ENCODE measurements at places on chromosomes 6 and 20. TPM values are rescaled to one million over a fixed set of nuclear protein-coding genes. Genes with fewer than 3 reads are reported as not detected.

The GPX5 gene
- not detected for total RNA-seq

The EPM2A gene
- 6.2 TPM for total RNA-seq

The NFKBIL1 gene
- total RNA-seq: 21.0 TPM

The BTN2A1 gene
- total RNA-seq: 50.8 TPM

The BTNL2 gene
- total RNA-seq: not detected

The ARFGEF2 gene
- 21.9 TPM for total RNA-seq

The CYP24A1 gene
- not detected for total RNA-seq

The DYNLT2 gene
- total RNA-seq: 0.68 TPM

The RHAG gene
- not detected for total RNA-seq

The SLC32A1 gene
- not detected for total RNA-seq

GRCh38 chr6:1365686-1366085, 23.7 kb upstream of the FOXF2 start:
- no peak for DNase-seq

GRCh38 chr6:143449714-143450452, 612 bp downstream of the ADAT2 start:
- no peak for DNase-seq

DNA sequence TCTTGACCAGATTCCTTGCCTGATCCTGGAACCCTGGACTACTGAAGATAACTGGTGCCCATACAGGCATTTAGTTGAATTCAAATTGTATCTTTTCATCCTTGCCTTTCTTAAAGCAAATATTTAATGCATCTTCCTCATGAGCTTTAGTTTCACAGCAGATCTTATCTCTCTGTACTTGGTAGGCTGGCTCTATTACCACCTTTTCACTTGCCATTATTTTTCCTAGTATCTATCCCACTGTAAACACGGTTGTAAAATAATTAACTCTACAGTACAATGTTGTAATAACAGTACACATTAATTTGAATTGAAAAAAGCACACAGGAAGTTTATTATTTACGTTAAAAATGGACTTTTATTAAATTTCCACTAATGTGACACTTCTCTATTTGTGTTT, 1286.9 kb downstream of the GRIK2 start:
- DNase-seq: no peak

GRCh38 chr6:20044883-20045282, 167.4 kb downstream of the MBOAT1 start:
- DNase-seq: no peak

DNA sequence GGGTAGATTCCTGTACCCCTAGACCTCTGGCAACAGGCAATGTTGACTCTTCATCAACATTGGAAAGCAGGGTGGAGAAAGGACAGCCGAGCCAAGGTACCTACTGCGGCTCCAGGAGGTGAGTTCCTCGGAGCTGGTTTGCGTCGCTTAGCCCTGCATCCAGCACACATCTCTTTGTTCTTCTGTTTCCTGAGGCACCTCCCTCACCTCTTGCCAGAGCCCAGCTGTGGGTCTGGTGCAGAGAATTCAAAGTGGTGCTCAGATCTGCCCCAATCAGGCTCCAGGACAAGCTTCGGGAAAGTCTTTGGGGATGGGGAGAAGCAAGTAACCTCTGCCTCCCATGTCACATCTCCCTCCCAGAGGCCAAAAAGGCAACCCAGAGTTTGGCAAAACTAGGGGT, 2.2 kb downstream of the KCNG1 start:
- DNase-seq: no peak

DNA sequence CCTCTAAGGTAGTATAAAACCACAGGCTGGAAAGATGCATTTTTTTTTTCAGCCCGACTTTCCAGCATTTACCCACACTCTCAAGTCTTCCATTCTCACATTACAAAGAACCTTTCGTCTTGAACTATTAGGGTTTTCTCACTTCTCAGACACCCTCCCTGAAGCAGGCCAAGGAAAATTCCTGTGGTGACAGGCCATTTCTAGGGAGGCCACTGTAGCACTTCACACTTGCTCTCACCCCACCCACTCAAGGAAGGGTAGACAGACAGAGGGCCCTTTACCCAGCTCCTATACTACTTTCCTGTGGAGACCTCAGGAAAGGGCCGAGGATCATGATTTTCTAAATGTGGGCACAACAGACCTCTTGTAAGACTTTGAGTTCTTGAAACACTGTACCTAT, 27.7 kb downstream of the KCNS1 start:
- no peak for DNase-seq

DNA sequence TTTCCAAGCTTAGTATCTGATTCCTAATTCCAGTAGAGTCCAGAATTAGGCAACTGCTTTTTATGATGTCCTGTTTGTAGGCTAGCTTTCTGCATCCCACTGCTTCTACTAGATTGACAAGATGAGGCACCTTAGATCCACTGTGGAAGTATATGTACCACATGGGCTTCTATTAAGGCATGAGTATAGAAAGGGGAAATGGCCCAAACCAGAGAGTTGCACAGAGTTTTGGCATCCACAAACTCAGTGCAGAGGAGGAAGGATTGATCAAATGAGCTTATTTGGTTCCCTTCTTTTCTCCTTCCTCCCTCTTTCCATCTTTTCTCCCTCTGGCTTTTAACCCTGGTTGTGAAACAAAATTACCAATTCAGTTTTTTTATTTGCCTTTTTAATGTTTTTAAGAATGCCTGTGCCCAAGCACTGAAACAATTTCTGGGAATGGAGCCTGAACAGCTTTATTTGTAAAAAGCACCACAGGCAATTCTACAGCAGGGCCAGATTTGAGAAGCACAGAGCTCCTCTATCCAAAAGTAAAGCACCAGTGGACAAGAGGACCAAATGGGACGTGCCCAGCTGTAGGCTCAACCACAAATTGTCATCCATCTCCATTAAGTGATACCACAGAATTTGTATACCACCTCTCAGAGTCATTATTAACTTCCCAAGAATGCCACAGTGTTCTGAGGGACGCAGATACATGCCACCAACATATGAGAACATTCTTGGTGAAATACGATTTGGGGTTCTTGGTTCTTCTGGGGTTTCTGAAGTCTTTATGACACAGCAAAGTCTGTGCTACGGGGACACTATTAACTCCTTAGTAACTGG, 969.1 kb downstream of the KIF16B start:
- DNase-seq: no peak

DNA sequence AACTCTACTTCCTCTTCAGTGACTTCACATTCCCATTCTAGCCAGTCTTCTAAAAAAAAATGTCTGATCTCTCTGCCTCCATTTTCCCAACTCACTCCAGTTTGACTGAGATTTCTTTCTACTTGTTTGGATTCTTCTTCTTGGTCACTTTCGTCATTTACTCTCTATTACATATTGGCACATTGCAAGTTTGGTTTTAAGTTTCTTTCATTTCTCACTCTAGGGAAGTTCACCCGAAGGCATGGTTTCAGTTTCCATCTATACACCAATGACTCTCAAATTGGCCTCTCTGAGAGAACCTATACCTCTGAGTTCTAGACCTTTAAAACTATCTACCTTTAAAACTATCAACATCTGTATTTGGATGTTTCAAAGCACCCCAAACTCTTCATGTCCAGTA, 51.3 kb downstream of the CD109 start:
- DNase-seq: no peak

DNA sequence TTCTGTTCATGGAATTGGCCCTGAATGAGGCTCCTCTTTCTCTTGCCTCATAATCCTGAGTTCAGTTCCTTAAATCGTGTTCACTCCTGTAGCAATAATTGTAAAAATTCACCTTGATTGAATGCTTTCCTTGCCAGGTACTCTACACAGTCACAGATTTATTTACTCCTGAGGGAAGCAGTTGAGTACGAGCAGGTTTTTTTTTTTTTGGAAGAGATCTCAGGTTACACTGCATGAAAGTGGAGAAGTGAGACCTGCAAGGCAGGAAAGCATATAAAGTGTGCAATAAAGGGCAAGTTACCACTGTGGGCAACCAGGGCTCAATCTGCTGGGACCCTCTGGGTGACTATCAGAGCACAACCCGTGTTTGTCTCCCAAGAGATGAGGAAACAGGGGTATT, 93.0 kb upstream of the DOK5 start:
- DNase-seq: no peak

- DNase-seq: no peak
These were observed 18.2 kb upstream of the ECI2 start for GRCh38 chr6:4153514-4153985.

- DNase-seq: no peak
These were observed 13.3 kb upstream of the IL20RA start for GRCh38 chr6:137058037-137058436.

- DNase-seq: no peak
These were observed 11.6 kb downstream of the SNHG17 start for GRCh38 chr20:38423541-38423940.

DNA sequence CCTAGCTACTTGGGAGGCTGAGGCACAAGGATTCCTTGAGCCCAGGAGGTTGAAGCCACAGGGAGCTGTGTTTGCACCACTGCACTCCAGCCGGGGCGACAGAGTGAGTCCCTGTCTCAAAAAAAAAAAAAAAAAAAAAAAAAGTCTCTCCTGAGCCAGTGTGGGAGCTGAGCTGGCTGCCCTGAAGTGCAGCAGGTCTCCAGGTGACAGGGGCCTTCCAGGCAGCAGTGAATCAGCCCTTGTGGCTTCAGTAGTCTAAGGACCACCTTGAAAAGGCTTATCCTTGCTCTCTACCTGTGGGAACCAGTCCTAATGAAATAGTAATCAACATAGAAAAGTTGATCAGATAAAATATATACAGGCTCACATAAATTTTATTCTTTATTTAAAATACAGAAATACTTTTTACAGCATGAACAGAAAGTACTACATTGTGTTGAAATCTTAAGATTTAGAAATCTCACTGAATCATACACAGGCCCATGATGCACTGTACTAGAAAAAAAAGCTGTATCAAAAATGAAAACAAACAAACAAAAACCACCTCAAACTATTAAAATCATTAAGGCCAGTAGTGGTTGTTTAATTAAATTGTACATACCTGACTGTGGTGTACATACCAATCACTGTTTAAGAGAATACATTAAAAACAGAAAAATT, 128.9 kb downstream of the SCML4 start:
- DNase-seq: no peak

DNA sequence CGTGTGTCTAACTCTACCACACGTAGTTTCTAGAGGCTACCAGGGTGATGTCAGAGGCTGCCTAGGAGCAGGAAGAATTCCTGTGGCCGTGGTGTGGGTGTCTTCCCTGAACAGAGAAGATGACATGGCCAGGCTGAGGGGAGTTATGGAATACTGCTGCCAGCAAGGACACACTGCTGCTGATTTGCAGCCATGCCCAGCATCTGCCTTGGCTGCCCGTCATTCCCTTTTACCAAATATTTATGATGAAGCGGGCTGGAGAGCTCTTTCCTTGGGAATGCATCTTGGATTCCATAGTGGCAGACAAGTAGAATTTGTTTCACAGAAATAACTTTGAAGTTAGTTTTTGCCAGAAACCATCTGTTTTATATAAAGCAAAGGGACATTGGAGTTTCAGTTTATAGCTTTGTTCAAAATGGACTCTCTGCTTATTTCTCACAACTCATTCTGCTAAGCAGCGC, 80.8 kb upstream of the VSTM2L start:
- DNase-seq: peak; percentile 88

DNA sequence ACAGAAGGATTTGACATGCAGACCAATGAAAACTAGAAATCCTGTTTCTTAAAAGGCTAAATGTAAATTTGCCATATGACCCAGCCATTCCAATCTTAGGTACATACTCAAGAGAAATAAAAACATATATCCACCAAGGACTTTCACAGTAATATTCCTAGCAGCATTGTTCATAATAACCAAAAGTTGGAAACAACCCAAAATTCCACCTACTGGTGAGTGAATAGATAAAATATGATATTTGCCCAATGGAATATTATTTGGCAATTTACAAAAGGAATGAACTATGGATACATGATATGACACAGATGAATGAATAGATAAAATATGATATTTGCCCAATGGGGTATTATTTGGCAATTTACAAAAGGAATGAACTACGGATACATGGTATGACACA, 22.7 kb downstream of the MTCL3 start:
- DNase-seq: no peak

GRCh38 chr6:140711019-140711613, 1336.7 kb upstream of the CITED2 start:
- DNase-seq: no peak

DNA sequence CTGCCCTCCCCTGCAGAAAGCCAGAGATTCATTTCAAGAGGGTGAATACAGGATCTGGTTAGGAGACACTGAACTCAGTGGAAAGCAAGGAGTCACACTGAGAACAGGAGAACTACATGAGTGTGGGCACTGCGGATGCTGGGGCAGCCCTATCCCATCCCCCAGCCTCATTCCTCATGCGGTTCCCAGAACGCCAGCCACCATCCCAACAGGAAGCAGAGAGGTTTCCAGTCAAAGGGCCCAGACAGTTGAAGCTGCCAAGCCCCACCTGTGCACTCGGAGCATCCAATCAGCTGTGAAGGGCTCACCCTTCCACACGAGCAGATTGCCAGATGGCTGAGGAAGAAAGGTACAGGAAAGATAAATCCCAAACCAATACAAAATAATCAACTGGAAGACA, 50.7 kb upstream of the PRND start:
- no peak for DNase-seq

GRCh38 chr6:163415620-163416556, 1.4 kb downstream of the QKI start:
- DNase-seq: peak; percentile 63

DNA sequence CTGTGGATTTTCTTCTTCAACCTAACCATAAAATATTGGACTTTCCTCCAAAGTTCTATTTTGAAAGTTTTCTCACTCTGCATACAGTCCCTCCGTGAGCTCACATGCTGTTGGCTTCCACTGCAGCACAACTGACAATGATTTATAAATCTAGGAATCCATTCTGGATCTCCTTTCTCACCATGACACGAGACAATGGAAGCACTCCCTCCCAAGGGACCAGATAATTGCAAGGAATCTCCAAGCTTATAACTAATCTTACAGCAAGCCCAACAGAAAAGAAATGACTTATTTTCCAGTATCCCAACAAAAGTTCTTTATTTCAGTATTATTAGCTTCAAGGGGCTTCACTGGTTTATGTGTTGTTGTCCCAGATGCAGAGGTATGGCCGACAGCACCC, 729.0 kb downstream of the RFPL4B start:
- DNase-seq: no peak

DNA sequence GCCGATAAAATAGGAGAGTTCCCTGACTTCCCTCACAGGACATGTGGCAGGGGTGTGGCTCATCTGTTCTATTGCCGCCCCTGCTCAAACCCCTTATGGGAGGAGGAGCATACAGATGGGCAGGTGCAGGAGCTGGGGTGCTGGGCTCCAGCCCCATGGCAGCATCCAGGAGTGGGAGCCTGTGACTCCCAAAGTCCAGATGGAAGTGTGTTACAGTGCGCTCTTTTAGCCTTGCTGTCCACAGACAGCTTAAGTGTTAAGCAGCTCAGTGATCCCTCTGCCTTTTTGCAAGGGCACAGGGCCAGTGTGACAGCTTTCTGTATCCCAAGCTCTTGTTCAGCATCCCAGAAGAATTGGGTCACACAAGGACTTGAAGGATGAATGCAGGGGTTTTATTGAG, 212.3 kb upstream of the MYLIP start:
- DNase-seq: no peak

DNA sequence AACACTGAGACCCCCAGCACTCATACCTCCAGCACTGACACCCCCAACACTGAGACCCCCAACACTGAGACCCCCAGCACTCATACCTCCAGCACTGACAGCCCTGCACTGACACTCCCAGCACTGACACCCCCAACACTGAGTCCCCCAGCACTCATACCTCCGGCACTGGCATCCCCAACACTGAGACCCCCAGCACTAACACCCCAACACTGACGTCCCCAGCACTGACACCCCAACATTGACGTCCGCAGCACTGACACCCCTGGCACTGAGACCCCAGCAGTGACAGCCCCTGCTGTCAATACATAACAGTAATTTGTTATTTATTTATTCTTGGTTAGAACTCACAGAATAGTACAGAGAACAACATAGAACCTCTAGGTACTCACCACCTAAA, 58.0 kb downstream of the ERMARD start:
- DNase-seq: no peak
